Tibial nerve (tissue), 4 donors: ENCODE measurements at places on chromosomes 2 and 18.

DNA sequence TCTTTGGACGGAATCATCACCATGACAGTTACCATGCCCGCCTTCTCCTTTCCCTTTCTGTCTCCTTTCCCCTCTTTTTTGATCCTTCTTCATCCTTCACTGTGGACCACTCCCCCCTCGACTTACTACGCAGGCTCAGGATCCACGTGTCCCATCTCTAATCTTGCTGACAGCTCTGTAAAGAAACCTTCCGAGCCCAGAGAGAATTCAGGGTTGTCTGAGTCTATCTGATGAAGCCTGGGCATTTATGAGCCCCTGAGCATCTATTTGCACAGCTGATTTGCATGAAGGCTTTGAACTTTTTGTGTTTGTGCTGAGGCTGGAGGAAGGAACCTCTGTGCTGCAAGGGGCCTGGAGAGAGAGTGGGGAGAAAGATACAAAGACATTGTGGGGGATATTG is 50.7 kb downstream of the CIB4 start:
- DNase-seq: no peak

DNA sequence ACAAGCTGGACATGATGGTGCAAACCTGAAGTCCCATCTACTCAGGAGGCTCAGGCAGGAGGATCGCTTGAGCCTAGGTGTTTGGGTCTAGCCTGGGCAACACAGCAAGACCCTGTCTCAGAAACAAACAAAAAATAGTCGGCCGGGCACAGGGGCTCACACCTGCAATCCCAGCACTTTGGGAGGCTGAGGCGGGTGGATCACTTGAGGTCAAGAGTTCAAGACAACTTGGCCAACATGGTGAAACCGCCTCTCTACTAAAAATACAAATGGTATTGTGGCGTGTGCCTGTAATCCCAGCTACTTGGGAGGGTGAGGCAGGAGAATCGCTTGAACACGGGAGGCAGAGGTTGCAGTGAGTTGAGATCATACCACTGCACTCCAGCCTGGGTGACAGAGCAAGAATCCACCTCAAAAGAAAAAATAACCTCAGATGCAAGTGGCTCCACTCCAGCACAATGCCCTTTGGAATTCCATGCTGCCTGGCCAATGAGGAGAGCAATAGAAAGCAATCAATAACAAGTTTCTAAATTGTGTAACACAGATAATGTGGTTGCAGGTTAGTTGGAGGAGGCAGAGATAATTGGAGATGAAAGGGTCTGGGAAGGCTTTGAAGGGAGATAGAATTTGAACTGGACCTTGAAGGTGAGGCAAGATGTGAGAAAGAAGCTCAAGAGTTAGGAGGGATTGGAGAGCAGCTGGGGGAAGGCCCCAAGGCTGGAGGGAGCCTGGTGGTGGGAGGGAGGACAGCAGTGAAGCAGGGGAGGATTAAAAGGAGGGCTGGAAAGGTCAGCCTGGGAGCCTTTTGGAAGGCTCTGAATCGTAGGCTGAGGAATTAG is 6.0 kb downstream of the TTC31 start:
- DNase-seq: no peak

GRCh38 chr2:170146784-170147183 is 31.2 kb upstream of the MYO3B start:
- DNase-seq: no peak

- DNase-seq: no peak
Observed at GRCh38 chr2:64442801-64443429, 11.0 kb upstream of the LGALSL start.

GRCh38 chr2:23426263-23426905 is 41.4 kb downstream of the KLHL29 start:
- DNase-seq: no peak

DNA sequence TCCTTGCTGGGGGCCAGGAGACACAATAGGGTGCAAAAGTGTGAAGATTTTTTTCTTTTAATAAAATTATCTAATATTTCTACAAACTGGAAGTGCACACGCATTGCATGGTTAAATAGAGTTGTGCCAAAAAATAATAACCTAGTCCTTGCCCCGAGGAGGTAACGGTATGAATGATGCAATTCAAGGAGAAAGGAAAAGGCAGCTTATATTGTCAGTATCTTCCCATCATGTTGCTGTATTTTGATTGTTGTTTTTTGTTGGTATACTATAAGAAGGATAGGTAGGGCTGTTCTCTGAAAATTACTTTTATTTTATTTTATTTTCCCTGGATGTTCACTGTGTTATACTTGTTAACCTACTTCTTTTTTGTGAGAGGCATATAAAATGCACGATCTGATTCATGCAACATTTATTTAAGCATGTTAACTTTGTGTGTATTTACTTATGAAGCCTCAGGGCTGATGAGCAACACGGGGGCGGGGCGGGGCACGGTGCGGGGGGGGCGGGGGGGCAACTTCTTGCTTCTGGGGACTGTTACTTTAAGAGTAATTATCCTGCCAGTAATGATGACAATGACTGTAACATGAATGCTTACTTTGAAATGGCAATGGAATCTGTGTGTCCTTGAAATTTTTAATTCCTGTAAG is 118.6 kb downstream of the AQP4 start:
- no peak for DNase-seq

- no peak for DNase-seq
Observed at GRCh38 chr18:14085770-14086457, 46.3 kb downstream of the ZNF519 start.

GRCh38 chr2:222613715-222614331 is 42.1 kb downstream of the FARSB start:
- DNase-seq: no peak

DNA sequence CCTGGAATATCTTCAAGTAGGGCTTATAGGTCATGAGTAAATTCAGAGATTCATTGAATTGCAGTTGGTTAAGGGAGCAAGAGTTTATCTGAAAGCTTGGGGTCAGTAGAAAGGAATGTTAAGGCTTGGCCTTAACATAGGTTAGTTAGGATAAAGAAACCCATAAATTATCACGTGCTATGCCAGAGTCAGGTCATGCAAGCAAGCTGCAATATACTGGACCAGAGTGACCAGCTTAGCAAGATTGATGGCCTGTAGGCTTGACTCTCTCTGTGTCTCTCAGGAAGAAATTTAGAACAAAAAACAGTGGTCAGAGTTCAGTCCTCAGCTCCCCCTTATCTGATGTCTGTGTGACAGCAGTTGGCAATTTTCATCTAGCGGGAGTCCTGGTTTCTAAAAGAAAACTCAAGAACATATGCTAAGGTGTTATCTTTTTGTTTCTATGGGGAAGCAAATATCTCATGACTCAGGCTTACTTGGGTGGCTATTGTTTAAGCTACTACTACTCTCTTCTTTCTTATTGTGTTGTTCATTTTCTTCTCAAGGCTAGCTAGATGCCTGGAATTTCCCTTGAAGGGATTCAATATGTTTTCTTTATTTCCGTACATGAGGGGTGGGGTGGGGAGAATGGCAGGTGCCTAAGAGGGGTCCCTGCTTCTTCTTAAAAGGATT is 28.7 kb upstream of the MARCO start:
- no peak for DNase-seq

GRCh38 chr2:85071096-85071495 is 62.1 kb upstream of the TCF7L1 start:
- DNase-seq: no peak

DNA sequence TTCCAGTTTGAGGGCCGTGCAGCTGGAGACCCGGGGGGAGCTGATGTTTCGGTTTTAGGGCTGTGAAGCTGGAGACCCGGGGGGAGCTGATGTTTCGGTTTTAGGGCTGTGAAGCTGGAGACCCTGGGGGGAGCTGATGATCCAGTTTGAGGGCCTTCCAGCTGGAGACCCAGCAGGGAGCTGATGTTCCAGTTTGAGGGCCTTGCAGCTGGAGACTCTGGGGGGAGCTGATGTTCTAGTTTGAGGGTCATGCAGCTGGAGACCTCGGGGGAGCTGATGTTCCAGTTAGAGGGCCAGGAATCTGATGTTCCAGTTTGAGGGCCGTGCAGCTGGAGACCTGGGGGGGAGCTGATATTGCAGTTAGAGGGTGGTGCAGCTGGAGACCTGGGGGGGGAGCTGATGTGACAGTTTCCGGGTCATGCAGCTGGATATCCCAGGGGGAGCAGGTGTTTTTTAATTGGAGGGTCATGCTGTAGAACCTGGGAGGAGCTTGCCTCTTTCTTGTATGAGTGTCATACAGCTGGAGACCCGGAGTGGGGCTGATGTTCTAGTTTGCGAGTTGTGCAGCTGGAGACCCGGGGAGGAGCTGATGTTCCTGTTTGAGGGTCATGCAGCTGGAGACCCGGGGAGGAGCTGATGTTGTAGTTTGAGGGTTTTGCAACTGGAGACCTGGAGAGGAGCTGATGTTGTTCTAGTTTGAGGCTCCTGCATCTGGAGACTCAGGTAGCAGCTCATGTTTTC is 153.2 kb downstream of the RTP5 start:
- DNase-seq: no peak

- DNase-seq: no peak
Observed at GRCh38 chr2:174191342-174192074, 56.8 kb downstream of the OLA1 start.

DNA sequence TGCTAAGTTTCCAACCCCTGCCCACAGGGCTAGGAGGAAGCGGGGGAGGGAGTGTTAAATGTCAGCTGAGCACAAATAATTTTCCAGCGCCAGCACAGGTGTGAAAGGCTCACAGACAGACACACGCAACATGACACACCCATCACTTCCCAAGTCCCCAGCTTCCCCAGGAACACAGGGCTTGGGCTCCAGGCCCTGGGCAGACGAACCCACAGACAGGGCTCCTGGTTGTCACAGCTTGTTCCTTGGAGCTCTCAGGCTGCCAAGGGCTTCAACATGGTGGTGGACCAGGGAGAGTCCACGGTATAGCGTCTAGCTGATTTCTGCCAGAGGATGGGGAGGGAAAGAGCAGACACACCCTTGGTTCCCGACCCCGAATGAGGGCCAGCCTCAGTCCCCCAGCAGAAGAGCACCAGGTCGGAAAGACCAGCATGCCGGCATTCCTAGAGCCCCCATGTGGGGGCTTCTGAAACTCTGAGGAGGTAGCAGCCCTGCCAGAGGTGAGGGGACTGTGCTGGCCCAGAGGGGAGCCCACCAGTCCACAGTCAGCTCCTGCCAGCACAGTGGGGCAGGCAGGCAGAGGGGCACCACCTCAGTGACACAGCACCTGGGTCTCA is 1.9 kb downstream of the DUSP2 start:
- DNase-seq: no peak

- DNase-seq: no peak
Observed at GRCh38 chr2:226934546-226935201, 98.8 kb downstream of the RHBDD1 start.

- no peak for DNase-seq
Observed at GRCh38 chr18:74198453-74198852, 50.1 kb downstream of the TIMM21 start.

- DNase-seq: no peak
Observed at GRCh38 chr18:79517341-79517740, 121.6 kb downstream of the NFATC1 start.

DNA sequence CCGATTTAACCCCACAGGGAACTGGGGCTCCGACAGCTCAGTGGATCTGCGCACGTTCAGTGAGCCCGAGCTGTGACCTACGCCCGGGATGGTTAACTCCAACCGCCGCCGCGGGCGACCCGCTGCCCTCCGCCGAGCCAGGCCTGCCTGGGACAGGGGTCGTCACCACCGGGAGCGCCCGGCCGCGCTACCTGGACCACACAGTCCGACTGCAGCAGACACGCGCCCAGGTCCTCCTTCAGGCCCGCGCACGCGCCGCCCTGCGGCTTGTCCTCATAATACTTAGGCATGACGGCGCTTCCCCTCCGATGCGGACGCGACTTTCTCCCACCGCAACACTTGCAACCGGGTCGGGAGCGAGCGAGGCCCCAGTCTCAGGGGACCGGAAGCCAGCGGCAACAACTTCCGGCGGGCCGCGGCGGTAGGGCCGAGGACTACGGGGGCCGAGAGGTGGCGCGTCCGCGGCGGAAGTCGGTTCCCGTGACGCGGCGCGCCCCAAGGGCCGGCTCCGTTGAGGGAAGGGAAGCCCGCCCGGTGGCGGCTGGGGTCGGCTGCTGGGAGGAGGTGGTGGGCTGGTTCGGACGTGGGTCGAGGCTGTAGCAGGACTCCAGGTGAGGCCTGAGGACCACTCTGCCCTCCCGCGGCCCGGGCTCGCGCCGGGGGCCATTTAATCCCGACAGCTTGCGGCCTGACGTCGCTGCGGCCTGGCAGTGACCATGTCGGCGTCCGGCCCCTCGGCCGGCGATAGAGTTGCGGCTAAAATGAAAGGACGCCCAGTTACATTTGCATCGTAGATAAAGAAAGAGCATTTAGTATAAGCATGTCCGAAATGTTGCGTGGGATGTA is at the start of the genes COA5 and UNC50:
COA5 (minus strand) TSS at position 397 of the 846 bp plus-strand sequence; CDS start at position 290, 107 bp downstream.
UNC50 (plus strand) TSS at position 474 of the 846 bp plus-strand sequence. CDS start 1,171 bp downstream, outside the sequence.
- peak; percentile 72 for DNase-seq

DNA sequence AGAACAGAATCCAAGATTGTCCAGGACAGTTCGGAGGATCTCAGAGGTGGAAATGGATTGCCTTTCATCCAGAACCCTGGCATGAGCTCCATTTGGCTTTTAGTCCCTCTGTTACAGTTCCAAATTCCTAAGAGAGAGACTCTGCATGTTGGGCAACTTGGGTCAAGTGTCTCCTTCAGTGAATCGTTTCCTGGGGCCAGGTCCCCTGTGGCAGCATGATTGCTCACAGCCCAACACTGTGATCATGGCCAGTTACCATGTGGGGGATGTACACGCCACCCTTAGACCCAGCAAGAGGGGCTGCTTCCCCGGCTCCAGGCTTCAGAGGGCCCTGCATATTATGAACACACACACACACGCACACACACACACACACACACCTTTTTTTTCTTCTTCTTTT is 118.6 kb upstream of the GLI2 start:
- DNase-seq: no peak

DNA sequence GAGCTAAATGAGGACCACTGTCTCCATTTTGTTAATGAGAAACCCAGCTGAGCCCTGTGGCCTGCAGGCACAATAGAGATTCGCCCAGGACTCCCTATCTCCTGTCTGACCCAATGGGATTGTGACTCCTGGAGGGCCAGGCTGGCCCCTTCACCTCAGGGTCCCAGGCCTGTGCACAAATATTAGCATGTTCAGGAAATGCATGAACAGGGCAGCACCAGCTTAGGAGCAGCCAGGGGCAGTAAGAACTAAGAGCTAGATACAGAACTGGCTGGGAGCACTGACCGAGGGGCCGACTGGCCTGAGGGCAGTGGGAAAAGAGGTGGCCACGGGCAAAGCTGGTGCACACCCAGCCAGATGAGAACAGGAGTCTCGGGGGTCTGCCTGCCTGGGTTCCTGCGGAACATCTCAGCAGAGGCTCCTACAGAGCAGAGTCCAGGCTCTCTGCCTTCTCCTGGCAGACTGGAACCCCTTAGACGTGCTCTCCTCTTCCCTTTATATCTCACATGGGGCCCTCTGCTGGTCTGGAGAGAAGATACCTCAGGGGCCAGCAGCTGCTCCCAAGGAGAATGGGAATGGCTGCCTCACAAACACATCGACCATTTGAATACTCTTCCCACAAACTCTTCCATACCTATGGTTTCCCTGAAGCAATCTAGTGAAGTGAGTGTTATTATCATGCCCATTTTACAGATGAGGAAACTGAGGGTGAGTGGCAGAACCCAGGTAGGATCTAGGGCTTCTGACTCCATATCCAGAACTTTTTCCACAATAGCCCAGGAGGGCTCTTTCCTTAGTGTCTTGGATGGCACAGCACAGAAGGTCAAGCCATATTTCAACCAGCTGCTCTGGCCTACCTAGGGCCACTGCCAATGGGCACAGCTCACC is 77.6 kb upstream of the OTOF start:
- DNase-seq: no peak
